ENCODE measurements at places on chromosomes 5 and 9. TPM values are rescaled to one million over a fixed set of nuclear protein-coding genes. Genes with fewer than 3 reads are reported as not detected.

- DNase-seq: no peak
Observed at GRCh38 chr5:121257621-121258020, 594.1 kb upstream of the FTMT start.

- no peak for DNase-seq
Observed at GRCh38 chr9:37917313-37917731, 13.4 kb upstream of the SLC25A51 start.

DNA sequence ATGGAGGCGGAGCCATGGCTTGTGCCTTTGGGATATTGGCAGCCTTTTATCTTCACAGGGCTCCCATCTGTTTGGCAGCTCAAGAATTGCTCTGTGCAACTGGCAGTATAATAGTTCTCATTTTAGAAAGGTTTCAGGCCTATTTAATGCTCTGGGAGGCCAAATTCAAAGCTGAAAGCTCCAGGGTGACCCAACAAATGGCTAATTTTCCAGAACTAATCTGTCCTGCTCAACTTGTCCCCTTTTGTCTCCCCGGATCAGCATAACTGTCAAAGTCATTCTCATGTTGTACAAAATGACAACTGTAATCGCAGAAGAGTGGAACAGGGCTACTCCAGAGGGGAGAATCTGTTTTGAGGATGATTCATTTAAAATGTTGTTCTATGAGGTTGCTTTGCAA, 52.6 kb upstream of the CXCL14 start:
- no peak for DNase-seq

DNA sequence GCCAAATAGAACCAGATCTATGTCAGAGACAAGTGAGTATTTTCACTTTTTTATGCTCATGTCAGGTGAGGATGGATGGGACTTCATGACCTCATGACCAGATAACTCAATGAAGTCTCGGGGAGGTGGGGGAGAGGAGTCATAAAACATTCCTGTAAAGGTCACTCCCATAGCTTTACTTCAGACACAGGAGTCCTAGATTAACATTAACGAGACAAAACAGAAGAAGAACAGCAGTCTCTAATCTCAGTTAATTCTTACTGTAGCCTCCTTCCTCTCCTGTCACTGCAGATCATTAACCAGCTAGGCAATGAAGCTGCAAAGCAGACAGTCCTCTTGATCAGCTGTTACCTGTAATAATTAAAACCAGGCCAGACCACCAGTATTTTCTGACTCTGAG, 11.2 kb downstream of the CRHBP start:
- no peak for DNase-seq

- DNase-seq: no peak
Observed at GRCh38 chr5:96775050-96775449, 32.7 kb downstream of the ERAP1 start.

GRCh38 chr5:35773967-35774366, 82.7 kb upstream of the IL7R start:
- DNase-seq: no peak

GRCh38 chr9:125008599-125008998, 67.7 kb upstream of the GOLGA1 start:
- DNase-seq: no peak

- no peak for DNase-seq
Observed at GRCh38 chr5:159135896-159136531, 36.3 kb upstream of the EBF1 start.

The SGCD gene
- 6.9 TPM for total RNA-seq

The MUSK gene
- total RNA-seq: not detected

Measured in vagina (tissue), 2 donors.